ENCODE measurements at places on chromosomes 11 and 22.

GRCh38 chr22:35835267-35835997, 117.8 kb downstream of the APOL5 start:
- DNase-seq, result no peak

DNA sequence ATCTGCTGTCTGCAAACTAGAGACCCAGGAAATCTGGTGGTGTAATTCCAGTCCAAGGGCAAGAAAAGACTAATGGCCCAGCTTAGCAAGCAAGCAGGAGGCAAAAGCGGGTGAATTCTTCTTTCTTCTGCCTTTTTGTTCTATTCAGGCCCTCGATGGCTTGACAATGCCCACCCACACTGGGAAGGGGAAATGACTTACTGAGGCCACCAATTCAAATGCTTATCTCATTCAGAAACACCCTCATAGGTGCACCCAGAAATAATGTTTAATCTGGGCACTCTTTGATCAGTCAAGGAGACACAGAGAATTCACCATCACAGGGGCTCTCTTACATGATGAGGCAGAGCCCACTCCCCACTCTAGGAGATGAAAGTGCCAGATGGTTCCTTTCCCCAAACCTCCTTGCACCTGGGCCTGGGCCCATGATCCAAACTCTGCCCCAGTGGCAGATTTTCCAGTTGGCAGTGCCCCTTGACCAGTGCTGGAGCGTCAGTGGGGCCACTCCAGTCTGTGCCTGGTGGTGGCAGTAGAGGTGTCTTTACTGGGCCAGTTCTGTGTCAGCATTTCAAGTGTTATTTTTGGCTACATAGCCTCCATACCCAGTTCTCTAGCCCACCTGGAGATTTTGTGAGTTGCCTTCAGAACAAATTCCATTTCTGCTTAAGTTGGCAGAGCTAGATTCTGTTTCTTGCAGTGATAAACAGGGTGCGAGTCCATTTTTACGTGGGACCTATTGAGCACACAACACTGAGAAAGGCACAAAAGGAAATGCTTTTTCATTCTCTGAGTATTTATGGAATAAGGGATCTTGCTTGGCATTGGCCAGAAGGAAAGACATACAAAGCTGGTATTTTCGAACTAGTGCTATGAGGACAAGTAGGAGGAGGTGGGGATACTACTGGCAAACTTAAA, 7.5 kb downstream of the ELMOD1 start:
- DNase-seq, result no peak

DNA sequence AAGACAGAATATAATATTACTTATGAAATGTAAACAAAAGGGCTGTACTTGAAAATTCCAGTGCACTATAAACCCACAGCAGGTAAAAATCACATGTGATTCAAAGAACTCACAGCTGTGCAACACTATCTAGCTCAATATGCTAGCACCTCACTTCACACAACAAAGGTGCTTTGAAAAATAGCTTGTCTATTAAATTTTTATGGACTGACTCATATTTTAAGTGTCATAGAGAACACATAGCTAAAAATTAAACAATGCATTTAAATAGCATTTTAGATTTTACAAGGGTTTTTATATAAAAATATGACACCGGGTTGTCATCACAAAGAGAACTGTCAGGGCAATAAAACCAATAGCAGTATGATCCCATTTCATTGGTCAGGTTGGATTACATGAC, 1390.5 kb upstream of the TENM4 start:
- DNase-seq, result no peak

DNA sequence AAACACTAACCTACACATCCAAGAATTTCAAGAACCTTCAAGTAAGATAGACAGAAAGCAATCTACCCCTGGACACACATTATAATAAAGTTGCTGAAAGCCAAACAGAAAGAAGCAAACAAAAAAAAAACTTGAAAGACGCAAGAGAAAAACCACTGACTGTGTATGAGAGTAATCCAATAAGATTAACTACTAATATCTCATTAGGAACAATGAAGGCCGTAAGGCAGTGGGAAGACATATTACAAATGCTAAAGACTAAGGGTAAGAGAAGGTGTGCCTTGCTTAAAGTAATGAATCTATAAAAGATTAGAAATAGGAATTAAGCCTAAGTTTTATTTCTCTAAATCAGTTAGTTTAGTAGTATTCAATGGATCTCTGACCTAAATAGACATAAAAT, 1109.1 kb downstream of the JRKL start:
- no peak for DNase-seq

DNA sequence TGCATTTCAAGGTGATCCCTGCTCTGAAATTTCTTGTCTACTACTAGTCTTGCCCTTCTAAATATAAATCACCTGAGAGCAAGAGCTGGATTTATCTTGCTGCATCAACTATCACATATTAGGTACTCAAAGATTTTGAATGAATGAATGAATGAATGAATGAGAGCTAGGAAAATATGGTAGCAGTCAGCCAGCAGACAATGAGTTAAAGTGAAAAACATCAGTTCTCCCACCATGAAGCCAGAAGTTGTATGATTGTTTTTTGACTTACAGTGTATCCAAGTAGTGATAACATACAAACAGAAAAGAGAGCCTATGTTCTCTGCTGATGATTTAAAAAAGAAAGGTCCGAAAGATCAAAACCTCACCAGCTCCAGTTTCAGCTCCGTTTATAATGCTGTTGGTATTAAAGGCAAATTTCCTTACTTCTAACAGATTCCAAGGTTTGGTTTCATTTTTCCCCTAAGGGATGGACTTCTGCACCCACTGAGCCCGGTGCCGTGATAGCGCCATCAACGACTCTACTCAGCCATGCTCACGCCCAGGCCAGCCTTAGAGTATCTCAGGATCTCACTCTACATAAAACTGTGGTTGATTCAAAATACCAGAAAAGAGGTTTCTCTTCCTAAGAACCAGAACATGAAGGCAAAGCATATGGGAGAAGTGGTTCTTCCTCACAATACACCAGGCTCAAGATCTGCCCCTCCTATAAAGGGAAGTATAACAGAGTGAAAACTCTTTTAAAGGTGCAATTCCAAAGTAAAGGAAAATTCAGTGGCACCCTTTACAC, 92.0 kb downstream of the SGSM3 start:
- no peak for DNase-seq

- no peak for DNase-seq
Observed at GRCh38 chr11:46422588-46422987, 31.0 kb upstream of the CHRM4 start.

GRCh38 chr11:72111300-72112142, 974 bp downstream of the ANAPC15 start:
- DNase-seq, result peak; percentile 4

GRCh38 chr22:19916941-19917340, 24.6 kb upstream of the COMT start:
- DNase-seq, result no peak

DNA sequence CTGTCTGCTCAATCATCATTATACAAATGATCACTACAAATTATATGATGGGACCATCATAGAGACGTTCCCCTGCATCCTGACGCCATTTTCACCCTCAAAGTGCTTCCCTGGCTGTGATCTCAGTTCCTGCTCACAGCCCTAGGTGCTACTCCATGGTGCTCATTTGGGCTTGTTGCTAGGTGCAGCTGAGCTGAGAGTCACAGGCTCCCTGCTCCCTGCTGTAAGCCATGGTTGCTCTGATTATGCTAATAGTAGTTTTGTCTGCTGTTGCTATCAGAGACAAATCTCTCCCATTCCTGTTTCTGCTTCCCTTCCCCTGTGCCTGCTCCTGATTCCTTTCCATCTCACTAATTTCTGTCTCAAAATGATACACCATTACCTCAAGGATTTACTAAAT, 474.3 kb downstream of the METTL15 start:
- no peak for DNase-seq

Measured in retina (tissue), 1 donor.